ENCODE measurements at places on chromosomes 11 and 22.

DNA sequence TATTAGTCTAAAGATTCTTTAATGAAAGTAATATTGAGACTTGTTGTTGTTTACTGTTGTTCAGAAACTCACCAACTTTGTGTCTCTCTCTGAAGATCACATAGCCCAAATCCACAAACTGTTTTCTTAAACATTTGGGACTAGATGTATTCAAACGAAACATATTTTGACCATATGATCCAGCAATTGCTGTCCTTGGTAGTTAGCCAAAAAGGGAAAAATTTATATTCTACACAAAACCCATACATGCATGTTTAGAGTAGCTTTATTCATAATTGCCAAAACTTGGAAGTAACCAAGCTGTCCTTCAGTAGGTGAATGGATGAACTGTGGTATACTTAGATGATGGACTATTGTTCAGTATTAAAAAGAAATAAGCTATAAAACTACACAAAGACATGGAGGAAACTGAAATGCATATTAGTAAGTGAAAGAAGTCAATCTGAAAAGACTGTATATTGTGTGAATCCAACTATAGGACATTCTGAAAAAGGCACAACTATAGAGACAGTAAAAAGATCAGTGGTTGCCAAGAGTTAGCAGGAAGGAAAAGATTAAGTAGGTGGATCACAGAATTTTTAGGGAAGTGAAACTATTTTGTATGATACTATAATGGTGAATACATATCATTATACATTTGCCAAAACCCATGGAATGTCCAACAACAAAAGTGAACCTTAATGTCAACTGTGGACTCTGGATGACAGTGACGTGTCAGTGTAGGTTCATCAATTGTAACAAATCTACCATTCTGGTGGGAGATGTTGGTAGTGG, 442.9 kb downstream of the INSC start:
- no peak for DNase-seq

GRCh38 chr11:57761301-57762234, at the start of gene CTNND1:
Gene CTNND1 (plus strand): TSS chr11:57761802. CDS start chr11:57791479, 29,677 bp downstream.
- no peak for DNase-seq

DNA sequence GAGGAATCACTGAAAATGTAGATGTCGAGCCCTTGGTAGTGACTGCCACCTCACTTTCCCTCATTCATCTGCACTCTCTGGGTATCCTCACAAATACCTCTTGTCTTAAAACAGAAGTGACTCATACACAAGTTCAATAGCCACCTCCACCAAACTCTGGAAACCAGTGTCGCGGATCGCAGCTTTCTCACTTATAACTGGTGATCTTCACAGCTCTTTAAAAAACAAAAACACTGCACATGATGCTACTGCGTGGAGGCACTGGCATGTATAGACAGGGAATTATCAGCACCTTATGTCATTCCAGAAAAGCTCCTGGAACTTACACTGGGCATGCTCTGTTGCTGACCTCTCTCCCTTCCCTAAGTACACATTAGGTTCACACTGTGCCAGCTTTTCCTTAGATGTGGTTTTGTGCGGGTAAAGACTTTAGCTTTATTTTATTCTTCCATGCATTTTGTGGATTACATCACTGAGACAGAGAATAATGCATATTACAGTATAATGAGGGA, 425.5 kb upstream of the CADM1 start:
- no peak for DNase-seq

DNA sequence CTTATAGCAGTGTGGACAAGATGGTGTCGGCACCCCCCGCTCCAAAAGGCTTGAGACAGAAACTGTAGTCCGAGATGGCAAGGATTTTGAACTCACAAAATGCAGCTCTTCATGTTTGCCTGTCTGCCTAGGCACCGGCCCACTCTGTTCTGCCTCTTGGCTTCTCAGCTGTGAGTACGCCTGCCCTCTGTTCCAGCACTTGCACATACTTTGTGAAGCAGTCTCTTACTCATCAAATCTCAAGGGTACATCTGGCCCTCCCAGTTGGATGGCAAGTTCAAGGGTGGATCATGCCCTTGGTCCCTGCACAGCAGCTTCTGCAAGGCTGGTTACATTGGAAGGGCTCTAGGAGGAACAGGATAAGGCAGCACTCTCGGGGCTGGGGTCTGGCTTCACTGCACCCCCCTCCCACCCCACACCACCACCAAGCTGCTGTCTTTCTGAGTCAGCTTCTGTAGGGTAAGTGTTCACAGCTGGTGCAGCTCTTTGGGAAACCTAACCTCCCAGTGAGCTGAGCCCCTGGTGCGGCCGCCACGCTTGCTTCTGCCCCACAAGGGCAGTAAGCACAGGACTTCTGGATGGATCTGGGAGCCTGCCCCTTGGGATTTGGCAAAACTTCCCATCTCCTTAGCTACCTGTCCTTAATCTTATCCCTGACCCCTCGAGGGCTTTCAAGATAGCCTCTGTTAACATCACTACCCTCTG, 37.2 kb downstream of the FAM83F start:
- no peak for DNase-seq

- no peak for DNase-seq
Measured at GRCh38 chr11:27274854-27275395, 88.1 kb downstream of the CCDC34 start.

DNA sequence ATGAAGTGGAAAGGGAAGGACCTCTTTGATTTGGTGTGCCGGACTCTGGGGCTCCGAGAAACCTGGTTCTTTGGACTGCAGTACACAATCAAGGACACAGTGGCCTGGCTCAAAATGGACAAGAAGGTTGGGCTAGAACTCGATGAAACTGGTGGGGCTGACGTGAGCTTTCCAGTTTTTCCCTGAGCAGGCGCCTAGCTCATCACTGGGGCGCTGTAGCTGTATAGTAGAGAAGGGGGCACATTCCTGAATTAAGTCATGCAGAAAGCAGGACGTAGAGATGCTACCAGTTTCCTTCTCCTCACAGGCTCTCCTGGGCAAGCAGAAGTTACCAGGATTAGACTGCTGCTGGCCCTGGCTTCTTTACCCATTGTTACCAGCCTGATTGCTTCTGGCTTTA, 33.3 kb downstream of the NF2 start:
- no peak for DNase-seq
